ENCODE measurements at places on chromosomes 7 and 10.

- no peak for DNase-seq
Measured at GRCh38 chr7:85324145-85324799, 137.4 kb upstream of the SEMA3D start.

DNA sequence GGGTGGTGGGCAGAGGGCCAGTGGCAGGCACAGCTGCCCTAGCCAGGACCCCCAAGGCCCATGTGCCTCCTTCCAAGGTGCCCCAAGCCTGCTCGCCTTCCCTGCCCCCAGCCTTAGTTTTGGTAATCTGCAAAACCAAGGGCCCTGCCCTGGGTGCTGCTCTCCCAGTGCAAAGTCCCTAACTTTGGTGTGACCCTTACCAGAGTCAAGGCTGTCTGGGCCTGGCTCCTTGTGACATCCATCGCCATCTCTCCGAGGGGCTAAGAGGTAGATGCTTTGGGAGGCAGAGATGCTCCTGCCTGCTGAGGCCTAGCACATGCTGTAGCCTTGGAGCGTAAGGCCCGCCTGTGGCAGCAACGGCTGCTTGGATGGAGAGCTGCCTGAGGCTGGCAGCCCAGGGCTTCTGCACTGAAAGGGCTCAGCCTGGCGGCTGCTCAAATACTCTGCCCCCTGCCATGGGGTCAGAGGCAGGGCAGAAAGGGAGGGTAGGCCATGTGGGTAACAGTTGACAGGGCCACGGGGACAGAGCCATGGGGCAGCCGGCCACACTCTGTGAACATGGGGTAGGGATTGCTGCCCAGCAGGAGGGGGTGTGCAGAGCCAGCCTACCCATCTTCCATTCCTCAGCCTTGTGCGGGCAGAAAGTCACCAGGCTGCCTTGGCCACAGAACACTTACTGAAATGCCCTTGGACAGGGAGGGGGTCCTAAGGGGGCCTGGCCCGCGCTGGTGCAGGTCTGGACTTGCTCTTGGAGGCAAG is 17.9 kb upstream of the MYL7 start:
- DNase-seq: no peak

- DNase-seq: no peak
Measured at GRCh38 chr10:87659571-87660483, at the start of gene PAPSS2. Gene PAPSS2, plus strand, starts transcription at chr10:87659878. Its CDS starts 104 bp downstream, at chr10:87659982.

- DNase-seq: no peak
Measured at GRCh38 chr10:103514244-103514643, 20.7 kb downstream of the NEURL1 start.

GRCh38 chr10:63241841-63242281 is 108.7 kb downstream of the NRBF2 start:
- no peak for DNase-seq

GRCh38 chr7:135672560-135673359 is 10.4 kb downstream of the STMP1 start:
- no peak for DNase-seq

DNA sequence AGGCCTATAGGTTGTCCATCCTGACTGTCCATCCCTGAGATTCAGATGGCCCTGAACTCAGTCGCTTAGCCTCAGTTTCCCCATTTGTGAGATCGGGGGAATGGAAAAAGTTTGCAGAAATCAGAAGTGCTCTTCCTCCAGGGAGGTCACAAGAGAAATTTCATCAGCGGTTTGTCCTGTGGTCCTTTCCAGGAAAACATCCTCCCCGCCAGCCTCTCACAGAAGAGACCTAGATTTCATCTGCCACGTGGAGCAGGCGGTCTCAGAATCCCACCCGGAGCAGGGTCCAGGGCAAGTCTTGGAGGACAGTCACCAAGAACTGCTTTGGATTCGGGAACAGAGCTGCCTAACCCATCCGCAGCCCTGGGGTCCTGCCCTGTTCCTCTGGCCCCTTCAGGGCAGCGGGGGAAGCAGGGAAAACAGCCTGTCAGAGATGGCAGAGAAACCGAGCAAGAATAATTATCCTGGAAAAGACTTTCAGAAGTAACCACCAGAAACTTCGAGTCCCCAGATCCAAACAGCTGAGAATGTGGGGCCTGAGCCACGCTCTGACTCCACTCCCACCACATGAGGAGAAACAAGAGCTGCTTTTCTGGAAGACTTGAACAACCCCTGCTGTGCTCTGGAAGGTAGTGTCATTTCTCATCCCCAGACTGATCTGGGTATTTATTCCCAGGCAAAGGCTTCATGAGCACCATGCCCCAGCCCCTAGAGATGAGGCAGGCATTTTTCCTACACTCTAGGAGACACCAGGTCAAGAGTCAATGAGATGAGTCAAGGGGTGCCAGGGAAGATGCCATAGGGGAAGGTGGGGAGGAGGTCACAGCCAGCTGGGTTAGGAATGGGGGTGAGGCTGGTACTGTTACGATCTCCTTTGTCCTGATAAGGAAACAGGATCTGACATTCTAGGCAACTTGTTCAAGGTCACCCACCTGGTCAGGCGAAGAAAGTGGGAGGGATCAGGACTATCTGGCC is 1.1 kb upstream of the TNS3 start:
- DNase-seq: no peak

GRCh38 chr7:131909151-131909768 is 352.8 kb upstream of the PODXL start:
- DNase-seq: no peak

DNA sequence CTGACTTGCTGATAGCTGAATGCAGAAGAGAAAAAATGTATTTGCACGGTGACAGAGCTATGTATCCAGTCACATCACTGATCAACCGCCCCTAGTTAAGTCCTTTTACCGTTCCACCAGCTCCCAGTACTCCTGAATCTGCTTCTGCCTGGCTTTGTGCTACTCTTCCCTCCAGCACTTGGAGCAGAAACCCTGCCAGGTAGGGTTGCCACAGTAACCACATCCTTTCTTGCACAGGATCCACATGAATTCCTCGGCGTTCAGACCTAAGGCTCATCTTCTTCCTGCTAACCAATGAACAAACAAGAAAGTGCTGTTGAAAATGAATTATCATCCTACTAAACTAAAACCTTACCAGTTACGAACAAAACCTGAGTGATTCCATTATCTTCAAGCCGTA is 52.0 kb upstream of the KCTD7 start:
- no peak for DNase-seq

GRCh38 chr7:12821746-12822145 is 134.3 kb downstream of the ARL4A start:
- DNase-seq: no peak

GRCh38 chr7:832167-832967 is at the start of gene SUN1:
Gene SUN1, plus strand, starts transcription at chr7:832476. Its CDS starts 49 bp downstream, at chr7:832525.
- DNase-seq: no peak

- no peak for DNase-seq
Measured at GRCh38 chr10:13317474-13317873, 17.6 kb upstream of the PHYH start.

DNA sequence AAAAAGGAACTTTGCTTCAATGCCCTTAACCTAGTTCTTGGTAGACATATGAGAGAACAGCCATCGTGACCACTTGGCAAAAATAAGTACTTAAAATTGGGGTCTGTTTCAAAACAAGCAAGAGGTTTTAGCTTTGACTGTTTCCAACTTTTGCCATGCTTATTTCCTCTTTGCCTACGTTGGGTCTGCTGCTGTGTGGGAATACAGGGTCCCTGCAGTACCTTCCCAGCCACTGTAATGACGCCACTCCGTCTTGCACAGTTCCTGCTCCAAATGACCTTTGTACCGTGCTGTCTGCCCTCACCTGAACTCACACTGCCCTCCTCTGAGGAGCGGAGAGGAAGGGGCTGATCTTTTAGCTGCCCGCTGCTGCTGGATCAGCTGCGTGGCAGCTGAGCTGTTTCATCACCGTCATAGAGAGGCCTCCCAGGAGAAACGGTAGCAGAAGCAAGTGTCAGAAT is 133.1 kb downstream of the MAPK8 start:
- no peak for DNase-seq

DNA sequence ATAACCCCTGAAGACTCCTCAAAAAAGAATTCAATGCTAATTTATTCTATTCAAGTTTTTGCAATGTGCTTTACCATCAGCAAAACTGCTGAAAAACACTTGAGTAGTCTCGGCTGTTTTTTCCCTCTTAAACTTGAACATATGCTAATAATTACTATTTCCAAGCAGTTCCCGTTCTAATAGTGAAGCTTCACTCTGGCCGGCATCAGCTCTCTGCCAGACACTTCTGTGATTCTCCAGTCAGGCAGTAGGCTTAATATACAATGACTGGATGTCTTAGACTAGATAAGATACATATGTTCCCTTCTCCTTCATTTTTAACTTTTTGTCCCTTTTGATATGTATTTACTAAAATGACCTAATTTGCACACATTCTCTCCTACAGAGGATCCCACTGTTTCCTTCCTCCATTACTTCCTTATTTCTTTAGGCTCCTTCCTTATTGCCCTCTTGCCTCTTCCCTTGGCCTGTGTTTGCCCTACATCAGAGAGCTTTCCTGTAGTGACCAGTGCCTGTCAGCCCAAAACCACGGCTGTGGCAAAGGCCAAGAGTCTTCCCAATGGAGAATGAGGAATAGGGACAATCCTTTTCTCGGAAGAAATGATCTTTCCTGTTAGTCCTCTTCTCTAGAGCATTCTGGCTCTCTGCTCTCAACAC is 23.5 kb downstream of the HEPACAM2 start:
- DNase-seq: no peak

- DNase-seq: no peak
Measured at GRCh38 chr7:97011536-97012364, 6.4 kb downstream of the DLX6 start.

DNA sequence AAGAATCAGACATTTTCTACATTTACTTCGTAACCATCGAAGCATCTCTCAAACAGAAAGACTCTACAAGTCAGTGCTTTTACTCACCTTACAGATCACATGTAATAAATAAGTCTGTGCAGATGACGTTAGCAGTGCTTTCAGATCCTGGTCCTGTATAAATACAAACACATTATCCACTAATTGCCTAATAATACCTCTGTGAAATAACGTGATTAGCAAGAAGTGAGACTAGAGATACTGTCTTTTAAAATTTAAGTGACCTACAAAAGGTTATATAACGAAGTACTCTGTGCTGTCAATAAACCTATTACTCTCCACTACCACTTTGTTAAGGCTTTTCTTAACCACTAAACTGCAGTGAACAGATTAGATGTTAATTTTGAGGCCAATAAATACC is 246.9 kb downstream of the NSUN6 start:
- DNase-seq: no peak

- DNase-seq: no peak
Measured at GRCh38 chr7:142789441-142789840, 18.7 kb downstream of the PRSS2 start.

- DNase-seq: no peak
Measured at GRCh38 chr10:79238158-79238520, 109.1 kb upstream of the PPIF start.

DNA sequence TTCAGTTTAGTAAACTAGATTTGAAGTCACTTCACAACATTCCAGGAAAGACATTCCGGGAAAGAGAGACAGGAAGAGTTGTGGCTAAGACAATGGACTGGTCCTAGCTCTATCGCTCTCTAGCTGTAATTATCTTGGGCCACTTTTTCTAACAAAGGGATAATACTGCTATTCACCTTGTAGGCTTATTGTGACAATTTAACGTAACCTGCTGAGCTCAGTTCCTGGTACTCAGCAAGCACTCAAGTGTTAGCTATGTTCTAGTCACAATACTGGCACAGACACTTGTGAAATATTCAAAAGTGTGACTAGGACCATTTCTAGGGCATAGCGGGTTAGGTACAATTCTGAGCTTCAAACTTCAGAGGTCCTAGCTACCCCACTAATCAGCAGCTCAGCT is 12.0 kb upstream of the NRCAM start:
- no peak for DNase-seq

- no peak for DNase-seq
Measured at GRCh38 chr10:37747081-37747480, 110.3 kb downstream of the ZNF248 start.

DNA sequence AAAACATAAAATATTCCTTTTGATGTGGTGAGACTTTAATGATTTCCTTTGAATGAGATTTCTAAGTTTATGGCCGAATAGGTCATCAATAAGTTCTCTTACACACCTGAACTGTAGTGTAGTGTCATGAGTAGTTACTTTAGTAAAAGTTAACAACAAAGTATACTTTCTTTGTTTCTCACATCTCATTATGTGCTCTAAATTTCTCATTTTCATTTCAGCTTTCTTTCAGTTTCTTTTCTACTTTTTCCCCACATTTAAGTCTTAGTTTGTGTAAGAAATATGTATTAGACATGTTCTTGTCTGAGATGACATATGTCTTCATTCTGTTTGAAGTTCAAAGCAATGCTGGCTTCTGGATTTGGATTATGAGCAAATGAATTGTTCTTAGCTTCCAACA is 348.1 kb downstream of the ANKRD7 start:
- DNase-seq: no peak

- no peak for DNase-seq
Measured at GRCh38 chr10:61179771-61180170, 235.8 kb upstream of the RHOBTB1 start.

DNA sequence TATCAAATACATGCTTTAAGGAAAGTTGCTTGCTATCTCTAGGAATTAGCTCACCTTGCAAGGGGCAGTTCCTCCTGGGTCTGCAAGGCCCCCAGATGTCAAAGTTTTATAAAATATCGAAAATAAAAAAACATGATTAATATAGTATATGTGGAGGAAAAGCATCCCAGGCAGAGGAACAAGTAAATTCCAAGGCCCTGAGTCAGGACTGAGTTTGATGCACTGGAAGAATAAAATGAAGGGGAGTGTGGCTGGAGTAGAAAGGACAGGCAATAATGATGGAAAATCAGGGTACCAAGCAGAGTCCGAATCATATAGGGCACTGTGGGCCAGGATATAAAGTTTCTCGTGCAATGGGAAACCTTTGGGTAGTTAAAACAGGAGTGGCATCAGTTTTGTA is 112.4 kb upstream of the EEPD1 start:
- DNase-seq: no peak

DNA sequence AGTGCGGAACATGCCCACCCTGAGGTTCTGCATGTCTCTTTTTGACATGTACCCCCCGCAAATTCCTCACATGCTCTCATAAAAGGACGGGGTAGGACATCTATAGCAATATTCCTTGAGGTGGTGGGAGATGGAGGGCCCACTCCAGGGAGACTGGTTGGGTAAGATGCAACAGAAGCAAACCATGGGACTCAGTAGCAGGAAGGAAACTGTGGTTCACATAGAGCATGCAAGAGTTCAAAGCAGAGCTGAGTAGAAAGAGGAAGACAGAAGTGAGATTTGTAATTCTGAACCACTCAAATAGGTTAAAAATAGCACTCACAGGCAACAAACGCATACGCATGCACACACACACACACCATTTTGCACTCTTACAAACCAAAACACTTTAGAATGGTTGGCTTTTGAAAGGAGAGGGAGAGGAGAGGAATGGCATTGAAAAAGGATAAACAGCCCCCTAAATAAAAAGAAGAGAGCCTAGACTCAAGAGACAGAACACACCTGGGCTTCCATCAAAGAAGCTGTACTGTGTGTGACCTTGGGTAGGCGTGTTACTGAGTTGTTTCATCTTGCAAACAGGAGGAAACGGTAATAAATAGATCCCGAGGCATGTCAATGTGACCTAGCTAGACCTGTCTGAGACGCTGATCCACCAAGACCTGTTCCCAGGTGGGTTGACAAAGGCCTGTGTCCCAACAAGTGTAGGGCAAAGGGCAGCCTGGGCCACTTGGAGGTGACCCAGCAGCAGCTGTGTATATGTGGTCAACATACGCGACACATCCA is 77.6 kb upstream of the LRRC4 start:
- no peak for DNase-seq

Data from amygdala (tissue), 56 donors.